ENCODE measurements at places on chromosomes 3 and 15.

DNA sequence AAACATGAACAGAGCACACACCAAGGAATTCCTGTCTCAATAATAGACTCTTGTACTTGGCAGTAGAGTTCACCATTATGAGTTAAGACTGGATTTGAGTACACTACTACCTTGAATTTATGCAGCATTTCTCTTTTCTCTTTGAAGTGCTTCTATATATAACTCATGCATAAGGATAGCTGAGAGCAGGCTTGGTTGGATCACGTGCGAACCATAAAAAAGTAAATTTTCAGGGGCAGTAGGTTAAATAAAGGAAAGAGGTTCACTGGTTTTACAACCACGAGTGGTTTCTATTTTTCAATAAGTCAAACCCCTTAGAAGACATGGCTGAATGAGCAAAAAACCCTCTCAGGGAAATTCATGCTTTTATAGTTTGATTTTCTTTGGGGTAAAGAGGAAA lies 28.6 kb upstream of the PDZRN3 start:
- no peak for DNase-seq

DNA sequence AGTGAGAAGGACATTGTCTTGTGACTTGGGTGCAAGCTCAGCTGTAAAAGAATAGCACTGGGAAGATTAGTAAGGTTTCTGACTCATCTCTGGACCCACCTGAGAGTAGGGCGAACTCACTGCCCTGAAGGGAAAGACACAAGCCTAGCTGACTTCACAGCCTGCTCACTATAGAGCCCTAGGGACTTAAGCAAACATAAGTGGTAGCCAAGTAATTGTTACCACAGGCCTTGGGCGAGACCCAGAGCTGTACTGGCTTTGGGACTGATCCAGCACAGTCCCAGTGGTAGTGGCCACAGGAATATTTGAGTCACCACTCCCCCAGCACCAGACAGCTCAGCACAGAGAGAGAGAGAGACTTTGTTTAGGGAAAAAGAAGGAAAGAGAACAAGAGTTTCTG lies 429.9 kb downstream of the TBL1XR1 start:
- no peak for DNase-seq

GRCh38 chr3:83500422-83500821 lies 1458.4 kb upstream of the CADM2 start:
- no peak for DNase-seq

GRCh38 chr3:179953993-179954870 lies 82.5 kb downstream of the PEX5L start:
- DNase-seq = no peak

GRCh38 chr15:68330901-68331300 lies 53.4 kb downstream of the FEM1B start:
- no peak for DNase-seq

Data from mesothelial cell of epicardium (in vitro differentiated cells).